ENCODE measurements at places on chromosomes 2 and 18.

GRCh38 chr18:44680273-44681075, at the start of gene SETBP1:
Gene SETBP1, plus strand, starts transcription at chr18:44680888. Its CDS starts 20,459 bp downstream, at chr18:44701347.
- DNase-seq: no peak

- DNase-seq: no peak
Observed at GRCh38 chr2:85199698-85200097, 66.5 kb downstream of the TCF7L1 start.

- DNase-seq: no peak
Observed at GRCh38 chr18:25281556-25281955, 70.4 kb downstream of the ZNF521 start.

DNA sequence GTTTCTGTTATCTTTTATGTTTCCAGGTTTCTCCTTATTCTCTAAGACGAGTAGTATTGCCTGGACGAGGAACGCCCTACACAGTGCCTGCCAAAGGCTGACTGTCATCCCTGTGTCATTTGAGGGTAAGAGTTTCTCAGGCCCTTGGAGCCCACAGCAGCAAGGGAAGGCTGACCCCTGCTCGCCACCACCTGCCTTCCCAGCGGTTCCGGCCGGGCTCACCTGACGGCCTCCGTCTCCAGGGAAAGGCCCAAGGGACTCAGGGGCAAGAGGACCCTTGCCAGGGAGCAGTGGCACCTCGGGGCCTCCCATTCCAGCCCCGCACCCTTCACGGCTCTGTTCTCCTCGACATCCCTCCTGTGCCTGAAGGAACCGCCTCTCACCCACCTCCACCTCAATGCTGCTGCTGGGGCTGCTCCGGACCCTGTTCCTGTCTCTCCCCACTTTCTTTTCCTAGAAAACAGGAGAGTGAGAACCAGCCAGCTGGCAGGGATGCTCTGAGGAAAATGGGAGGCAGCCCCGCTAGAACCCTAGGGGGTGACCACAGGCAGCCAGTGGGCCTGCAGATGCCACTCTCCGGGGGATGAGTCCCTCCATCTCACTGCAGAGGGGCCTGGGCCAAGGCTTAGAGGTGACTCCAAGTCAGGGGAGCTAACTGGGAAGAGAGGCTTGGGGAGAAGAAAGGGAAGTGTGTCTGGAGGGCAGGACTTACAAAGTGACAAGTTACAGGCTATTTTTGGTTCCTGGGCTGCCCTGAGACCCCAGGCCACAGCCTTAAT, 1.9 kb downstream of the LIMS2 start:
- DNase-seq: no peak

DNA sequence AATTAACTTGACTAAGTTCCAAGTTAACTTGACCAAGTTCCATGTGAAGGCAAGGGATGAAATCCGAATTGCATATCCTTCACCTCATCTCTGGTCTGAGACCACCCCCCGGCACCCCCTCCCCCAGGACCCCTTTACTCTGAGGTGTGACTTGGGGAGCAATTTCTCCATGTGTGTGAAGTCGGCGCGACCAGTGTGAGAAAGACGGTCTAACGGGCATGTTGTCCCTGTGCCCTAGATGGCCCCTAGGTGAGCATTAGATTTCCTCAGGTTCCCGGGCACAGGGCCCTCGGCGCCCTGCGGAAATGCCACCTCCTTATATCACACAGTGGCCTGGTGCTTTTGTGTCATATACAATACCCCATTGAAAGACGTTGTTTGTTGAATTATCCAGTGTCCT, 137.1 kb downstream of the CTIF start:
- no peak for DNase-seq

DNA sequence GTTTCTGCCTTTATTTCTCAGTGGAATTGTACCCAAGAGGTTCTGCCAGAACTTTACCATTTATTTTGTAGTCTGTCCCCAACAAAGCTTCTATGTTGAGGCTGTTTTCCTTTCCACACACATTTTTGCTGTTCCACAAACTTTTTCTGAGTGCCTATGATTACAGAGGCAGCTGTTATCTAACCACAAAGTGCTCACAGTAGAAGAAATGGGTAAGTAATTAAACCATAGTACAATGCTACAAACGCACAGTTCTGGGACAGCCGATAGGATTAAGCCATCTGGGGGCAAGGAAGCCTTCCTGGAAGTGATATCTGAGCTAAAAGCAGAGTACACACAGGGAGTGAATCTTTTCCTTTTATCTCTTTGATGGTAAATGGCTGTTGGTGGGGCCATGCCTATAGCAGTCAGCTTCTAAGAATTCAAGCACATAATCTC, 3.9 kb upstream of the MGAT4A start:
- DNase-seq: no peak

DNA sequence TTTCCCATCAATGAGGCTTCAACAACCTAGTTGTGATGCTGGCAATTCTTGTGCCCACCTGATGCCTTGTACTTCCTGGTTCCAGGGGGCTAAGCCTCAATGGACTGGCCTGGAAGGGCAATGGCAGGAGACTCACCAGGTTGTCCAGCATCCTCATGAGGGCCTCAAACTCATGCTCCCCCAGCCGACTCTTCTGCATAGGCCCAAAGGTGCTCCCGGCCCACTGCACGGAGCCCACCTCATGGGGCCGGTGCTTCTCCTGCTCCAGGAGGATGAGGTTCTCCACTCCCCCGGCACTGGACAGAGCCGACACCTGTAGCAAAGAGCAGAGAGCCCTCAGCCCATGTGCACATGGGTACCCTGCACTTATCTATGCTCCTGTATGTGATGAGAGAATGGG, 84.5 kb downstream of the ADD2 start:
- no peak for DNase-seq

DNA sequence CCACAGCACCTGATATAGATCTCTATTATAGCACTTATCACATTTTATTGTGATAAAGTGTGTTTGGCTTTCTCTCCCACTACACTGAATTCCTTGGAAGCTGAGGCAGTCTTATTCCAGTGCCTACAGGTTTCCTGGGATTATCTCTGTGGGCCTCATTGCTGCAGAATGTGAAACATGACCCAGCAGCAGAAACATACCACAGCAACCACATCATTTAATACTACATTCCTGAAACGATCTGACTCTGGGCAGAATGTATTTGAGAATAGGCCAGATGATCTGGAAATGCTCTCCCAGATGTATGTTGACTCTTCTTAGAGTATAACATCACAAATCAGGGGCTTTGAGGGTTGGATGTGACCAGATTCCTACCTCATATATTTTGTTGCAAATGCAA, 323.5 kb upstream of the TANK start:
- DNase-seq: no peak

DNA sequence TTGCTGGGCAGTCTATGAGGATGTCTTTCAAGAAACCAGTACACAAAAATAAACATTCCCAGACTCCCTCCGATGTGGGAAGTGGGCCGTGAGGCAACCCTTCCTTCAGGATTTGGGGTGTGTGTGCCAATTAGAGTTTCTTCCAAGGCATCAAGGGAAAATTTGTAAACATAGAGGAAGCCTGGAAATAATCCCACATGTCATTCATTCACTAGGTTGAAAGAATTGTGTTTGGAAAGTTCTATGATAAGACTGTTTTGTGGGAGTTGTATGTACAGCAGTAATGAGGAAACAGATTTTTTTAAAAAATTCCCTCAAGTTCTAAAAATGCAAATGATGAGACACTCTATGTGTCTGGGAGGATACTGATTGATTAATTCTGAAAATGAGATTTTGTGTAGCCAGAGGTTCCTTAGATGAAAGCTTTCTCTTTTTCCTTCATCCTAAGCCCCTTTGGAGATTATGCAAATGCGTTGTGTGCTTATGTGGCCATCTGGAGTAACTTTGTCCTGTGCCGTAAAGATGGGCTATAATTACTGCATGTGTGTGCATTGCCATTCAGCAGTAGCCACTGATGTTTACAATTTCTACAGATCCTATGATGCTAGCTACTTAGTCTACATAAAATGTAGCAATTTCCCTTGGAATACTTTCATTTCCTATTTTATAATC, 107.8 kb upstream of the TPO start:
- DNase-seq: no peak

DNA sequence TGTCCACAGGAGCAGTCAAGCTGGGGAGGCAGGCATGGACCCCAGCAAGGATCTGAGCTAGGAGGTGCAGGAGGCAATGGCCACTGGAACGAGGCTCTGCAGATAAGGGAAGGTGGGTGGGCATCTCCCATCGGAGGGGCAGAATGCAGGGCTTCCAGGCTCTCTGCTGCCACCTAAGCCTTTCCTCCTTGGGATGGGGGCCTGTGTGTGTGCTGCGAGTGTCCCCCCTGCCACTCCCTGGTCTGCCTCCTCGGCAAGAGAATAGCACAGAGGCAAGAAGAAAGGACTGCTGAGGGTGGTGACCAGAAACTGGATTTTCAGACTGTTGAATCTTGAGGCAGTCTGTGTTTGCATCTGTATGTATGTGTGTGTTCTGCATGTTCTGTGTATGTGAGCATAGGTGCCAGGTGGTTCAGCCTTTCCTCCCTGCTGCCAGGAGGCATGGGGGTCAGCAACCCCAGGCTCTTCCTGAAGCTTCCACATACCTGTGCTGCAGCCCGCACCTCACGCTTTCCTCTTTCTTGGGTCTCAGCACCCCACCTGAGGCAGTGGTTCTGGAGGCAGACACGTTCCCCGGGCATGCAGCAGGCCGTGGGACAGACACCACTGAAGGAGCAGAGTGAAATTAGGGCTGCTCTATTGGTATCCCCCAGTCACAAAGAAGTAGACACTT, 86.7 kb downstream of the EPAS1 start:
- DNase-seq: no peak

- no peak for DNase-seq
Observed at GRCh38 chr2:155830817-155831579, 501.5 kb downstream of the NR4A2 start.

- no peak for DNase-seq
Observed at GRCh38 chr18:44811572-44812125, 131.0 kb downstream of the SETBP1 start.

DNA sequence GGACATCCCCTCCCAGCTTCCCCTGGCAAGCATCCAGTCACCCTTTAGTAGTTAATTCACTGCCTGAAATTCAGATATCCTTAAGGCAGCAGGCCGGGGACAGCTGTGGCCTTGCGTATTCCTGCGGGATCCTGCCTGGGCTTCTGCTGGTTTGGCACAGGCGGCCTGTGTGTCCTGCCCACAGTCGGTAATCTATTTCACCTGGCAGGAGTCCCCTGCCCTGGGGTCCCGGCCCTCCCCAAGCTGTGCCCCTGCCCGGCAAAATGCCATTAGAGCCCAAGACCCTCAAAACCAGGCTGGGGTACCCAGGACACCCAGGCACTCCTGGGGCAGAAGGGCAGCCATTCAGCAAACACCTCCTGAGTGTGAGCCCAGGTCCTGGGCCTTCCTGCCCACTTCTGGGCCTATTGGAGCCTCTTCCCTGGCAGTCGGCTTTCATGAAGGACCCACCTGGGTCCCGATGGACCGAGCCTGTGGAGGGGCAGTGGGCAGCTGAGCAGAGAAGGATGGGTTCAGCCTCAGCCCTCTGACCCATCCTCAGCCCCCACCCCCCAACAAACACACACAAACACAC, 11.6 kb downstream of the CROCC2 start:
- DNase-seq: no peak

GRCh38 chr2:80889009-80889408, 584.5 kb upstream of the LRRTM1 start:
- no peak for DNase-seq

Data from CD4-positive, alpha-beta T cell (primary cell).